ENCODE measurements at places on chromosomes 7 and 10. TPM values are rescaled to one million over a fixed set of nuclear protein-coding genes. Genes with fewer than 3 reads are reported as not detected.

AKR1B15 gene
- total RNA-seq = not detected

AKR1C8 gene
- 0.78 TPM for total RNA-seq

PLAU gene
- 0.94 TPM for total RNA-seq

HOXA9 gene
- not detected for total RNA-seq

CLEC2L gene
- total RNA-seq = 0.78 TPM

TYW1B gene
- 1.9 TPM for total RNA-seq

LRWD1 gene
- 39.5 TPM for total RNA-seq

GOLGA7B gene
- total RNA-seq = 11.9 TPM

OPN1SW gene
- total RNA-seq = not detected

PLEKHS1 gene
- total RNA-seq = not detected

TAF3 gene
- total RNA-seq = 2.7 TPM

UCMA gene
- total RNA-seq = not detected

FBXL13 gene
- 5.0 TPM for total RNA-seq

CRYGN gene
- not detected for total RNA-seq

CPA2 gene
- not detected for total RNA-seq

CALY gene
- total RNA-seq = 4.7 TPM

NPM3 gene
- 35.2 TPM for total RNA-seq

GPR26 gene
- 3.1 TPM for total RNA-seq

PSTK gene
- 12.9 TPM for total RNA-seq

CALCR gene
- not detected for total RNA-seq

STEAP1B gene
- total RNA-seq = 1.1 TPM

PDAP1 gene
- 12.6 TPM for total RNA-seq

GATA3 gene
- total RNA-seq = not detected

GNAT3 gene
- not detected for total RNA-seq

MTPN gene
- 171 TPM for total RNA-seq

STEAP4 gene
- total RNA-seq = 0.16 TPM

SLC26A3 gene
- total RNA-seq = not detected

Measured in occipital lobe (tissue), 3 donors.